ENCODE measurements at places on chromosomes 5 and 9.
A peak's percentile ranks its signal among the peaks of the same experiment; 100 is the strongest.

- DNase-seq, result no peak
Observed at GRCh38 chr5:21663082-21663481, 1190.1 kb downstream of the CDH12 start.

DNA sequence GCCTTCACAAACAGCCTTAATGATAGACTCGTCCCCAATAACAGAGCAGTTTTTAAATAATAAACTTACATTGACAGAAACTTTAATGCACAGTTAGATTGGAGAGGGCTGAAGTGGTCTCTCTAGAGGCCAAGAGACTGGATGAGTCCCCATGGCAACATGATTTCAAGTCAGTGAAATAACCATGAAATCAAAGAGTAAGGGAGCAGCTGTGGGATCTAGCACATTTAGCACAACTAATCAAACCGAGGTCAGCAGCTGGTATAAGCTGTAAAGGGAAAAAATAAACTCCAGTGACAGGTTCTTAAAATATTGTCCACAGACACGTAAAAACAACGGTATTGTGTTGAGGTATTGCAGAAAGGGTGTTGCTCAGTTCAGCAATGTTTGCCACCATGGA is 916.6 kb downstream of the DNAH5 start:
- DNase-seq, result no peak

DNA sequence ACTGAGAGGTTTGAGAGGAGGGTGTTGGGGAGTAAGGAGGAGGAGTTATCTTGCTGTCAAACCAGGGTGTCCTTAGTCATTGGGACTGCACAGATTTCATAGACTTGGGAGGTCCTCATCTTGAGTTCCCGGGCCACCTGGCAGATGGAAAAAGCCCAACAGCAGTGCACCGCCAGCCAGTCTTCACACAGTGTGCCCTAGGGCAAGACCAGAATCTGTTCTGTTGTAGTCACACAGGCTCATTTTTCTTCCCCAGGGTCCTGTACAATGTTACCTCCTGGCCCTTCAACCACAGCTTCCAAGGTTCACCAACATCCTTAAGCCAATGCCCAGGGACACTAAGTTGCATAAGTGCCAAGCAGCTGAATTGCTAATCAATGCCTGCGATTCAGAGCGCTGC is 21.0 kb downstream of the PLAC8L1 start:
- no peak for DNase-seq

GRCh38 chr9:63817622-63818518 is 1467.1 kb downstream of the FOXD4L5 start:
- peak; percentile 77 for DNase-seq

DNA sequence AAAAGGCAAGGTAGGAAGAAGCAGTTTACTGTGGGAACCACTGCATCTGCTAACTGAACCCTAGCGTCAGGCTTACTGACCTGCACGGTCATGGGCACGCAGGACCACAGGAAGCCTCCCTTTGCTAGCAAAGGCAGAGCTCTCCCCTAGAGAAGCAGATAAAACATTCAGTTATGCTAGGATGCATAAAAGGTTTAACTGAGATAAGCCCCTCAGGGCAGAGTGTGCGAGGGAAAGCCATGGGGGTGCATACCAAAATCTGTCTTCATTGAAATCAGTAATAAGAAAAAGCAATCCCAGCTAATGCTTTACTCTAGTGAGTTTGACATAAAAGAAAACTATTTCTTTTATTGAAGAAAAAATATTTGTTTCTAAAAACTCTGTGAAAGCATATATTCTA is 2403.7 kb upstream of the C9orf72 start:
- no peak for DNase-seq

DNA sequence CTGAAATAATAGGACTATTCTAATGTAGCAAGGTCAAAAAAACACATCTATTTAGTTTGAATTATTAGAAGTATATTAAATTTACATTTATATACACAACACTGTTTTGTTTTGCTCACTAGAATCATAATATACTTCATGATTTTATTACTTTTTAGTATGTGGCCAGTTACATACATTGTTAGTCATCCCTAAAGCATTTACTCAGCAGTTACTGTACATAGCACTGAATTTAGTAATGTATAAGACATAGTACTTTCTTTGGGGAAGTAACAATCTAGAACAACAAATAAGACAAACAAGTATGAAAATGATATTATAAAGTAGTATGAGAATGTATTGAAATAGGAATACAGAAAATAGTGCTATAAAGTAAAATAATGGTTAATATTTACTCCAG is 28.2 kb downstream of the ERCC8 start:
- no peak for DNase-seq
